EL (cell line): ENCODE measurements at places on chromosomes 12 and 14.

DNA sequence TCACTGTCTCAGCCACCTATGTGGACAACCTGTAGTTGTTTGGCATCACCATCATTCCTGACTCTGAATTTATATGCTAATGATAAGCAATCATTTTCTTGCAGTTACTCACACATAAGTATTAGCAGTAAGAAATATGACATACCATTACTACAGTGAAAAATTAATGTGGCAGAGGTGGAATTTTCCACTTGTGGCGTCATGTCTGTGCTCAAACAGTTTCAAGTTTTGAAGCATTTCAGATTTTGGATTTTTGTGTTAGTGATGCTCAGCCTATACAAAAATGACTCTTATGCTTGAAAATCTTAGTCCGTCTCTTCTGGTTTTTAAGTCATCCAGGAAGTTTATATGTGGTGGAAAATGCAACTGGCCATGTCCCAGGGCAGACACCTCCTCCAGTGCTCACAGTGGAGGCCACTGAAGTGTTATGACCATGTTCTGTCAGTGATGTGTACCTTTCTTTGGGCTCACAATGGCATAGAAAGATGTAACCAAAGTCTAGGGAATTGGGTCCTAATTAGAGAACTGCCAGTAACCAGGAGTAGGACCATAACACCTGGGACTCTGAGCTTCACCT is 220.6 kb downstream of the SYT1 start:
- DNase-seq, result no peak

GRCh38 chr14:31745741-31746140 is 184.5 kb downstream of the NUBPL start:
- no peak for DNase-seq

GRCh38 chr12:3389986-3390385 is 101.0 kb upstream of the PRMT8 start:
- DNase-seq, result no peak

DNA sequence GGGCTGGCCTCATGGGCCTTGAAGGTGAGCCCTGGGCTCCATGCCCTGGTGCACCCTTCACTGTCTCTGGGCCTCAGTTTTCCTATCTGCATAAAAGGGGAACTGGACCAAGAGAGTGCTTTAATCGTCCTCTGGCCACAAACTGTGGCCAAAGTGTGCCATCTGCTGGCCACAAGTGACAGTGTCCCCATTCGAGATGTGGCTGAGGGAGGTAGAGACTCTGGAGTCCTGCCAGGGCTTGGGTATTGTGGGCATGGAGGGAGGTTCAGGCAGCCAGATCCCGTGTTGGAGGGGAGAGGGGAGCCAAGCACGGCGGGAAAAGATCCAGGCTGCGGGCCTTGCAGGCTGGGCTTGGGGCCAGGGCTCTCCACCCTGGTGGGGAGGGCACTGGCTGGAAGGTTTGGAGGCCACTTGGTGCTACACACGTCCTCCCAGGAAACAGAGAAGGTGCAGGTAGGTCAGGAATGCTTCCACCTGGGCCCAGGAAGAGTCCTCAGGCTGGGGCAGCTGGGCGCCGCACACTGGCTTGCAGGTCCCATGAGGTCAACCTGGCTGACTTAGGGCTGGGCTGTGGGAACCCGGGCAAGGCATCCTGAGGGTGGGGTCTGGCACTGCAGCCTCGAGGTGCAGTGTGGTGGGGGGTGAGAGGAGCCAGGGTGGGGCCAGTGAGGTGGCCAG is 7.3 kb upstream of the KIF26A start:
- peak; percentile 16 for DNase-seq

- DNase-seq, result no peak
Measured at GRCh38 chr14:44963044-44963528, 1.1 kb downstream of the TOGARAM1 start.

- DNase-seq, result no peak
Measured at GRCh38 chr12:112446008-112446725, 27.4 kb downstream of the PTPN11 start.

DNA sequence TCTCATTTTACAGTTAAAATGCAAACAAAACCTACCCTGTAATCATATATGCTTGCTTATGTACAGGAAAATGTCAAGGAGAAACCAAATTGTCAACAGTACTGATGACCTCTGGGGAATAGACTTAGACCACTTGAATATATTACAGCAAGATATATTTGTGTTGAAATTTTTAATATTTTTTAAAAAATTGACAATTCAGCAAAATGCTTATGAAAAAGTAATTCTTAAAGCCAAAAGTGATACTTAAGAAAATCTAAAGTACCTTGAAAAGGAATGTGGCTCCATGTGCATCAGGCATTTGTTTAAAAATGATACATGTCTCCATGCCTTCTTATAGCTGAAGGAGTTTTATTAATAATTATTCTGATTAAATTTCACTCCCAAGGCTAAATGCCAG is 49.2 kb downstream of the PTPN21 start:
- no peak for DNase-seq

- DNase-seq, result no peak
Measured at GRCh38 chr12:18824287-18824686, 86.4 kb downstream of the CAPZA3 start.

GRCh38 chr12:126163984-126164383 is 1098.7 kb downstream of the AACS start:
- DNase-seq, result no peak

- DNase-seq, result peak; percentile 32
Measured at GRCh38 chr14:55416866-55417265, 5.2 kb upstream of the ATG14 start.

DNA sequence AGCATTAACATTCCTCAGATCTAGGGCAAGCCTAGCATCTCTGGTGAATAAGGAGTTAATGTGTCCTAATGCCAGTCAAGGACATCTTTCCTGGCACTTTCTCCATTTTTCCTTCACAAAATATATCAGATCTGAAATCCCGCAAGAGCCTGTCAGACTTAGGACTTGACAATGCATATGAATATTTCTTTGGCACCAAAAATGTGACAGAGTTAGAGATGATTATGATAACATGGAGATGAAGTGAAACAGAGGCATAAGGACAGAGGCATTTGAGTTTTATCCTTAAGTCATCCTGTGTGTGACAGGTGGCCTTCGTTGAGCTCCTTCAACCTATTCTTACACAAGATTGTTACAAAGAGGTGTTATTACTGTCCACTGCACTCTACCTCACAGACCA is 388.0 kb downstream of the EMP1 start:
- DNase-seq, result no peak

GRCh38 chr12:62787611-62788010 is 147.3 kb downstream of the PPM1H start:
- DNase-seq, result no peak

DNA sequence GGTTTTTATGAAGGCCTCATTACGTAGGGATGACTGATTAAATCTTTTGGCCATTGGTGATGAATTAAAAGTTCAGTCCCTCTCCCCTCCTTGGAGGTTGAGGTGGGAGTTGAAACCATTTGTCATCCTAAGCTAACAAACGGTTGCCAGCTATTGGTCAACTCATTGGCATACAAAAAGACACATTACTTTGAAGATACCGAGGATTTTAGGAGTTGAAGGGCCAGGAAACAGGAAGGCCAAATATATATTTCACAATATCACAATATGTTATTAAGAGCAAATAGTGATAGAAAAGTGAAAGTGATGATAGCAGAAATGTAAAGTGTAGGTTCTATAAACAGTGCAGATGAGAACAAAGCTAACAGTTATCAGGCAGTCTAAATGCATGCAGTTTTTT is 24.4 kb downstream of the RCOR1 start:
- no peak for DNase-seq

GRCh38 chr12:74689071-74689655 is 151.5 kb downstream of the ATXN7L3B start:
- DNase-seq, result peak; percentile 45

DNA sequence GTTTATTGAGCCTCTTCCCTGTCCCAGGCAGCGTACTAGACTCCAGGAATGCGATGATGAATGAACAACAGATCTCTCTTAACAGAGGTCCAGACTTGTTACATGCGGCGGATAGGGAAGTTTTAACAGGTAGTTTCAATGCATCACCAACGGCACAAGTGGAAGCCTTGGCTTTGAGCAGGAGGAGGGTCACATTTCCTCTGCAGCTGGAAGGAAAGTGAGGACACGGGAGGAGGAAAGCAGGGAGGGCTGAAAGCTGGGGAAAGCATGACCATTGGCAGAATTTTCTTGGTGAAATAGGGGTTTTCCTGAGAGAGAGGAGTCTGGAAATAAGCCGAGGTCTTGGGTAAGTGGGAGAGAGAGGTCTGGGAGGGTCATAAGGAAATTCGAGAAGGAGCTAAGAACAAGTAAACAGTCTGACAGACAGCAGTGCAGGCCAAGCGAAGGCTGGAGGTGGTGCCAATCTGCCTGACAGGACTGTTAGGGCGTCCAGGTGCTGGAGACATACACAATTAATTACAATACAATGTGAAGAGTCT is 15.4 kb downstream of the BHLHE41 start:
- no peak for DNase-seq

GRCh38 chr14:65517635-65518542 is 105.4 kb downstream of the FUT8 start:
- no peak for DNase-seq

DNA sequence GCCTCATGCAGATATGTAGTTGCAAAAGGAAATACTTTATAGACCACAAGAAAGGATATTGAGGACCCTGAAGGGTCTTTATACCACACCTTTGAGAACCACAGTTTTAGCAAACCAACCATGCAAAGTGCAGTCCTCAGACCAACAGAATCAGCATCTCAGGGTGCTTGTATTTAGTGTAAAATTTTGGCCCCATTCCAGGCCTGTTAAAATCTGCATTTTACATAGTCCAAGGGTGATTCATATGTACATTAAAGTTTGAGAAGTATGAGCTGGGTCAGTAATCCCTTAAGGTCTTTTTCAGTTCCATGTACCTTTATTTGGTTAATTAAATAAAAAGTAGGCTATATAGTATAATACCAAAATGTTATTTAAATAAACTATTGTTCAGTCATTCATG is 91.2 kb downstream of the WNK1 start:
- DNase-seq, result peak; percentile 72

DNA sequence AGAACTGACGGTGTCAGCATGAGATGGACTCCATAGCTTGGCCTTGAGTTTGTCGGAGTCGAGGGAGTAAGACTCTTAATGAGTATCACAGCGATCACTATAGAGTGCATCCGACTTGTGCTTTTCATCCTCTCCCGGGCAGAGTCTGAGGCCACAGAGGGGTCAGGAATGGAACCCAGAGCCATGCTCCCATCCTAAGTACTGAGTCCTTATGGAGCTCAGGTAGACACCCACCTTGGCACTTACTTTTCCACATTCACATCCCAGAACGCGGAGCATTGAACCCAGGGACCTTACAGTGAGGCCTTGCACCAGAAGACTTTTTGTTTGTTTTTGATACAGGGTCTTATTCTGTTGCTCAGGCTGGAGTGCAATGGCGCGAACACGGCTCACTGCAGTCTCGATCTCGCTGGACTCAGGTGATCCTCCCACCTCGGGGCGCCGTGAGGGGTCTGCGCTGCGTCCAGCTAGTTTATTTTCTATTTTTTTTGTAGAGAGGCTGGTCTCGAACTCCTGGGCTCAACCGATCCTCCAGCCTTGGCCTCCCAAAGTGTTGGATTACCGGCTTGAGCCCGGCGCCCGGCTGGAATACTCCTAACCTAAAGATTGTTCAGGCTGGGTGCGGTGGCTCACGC is 719 bp upstream of the SRSF9 start:
- peak; percentile 29 for DNase-seq

GRCh38 chr14:66920196-66920595 is 269.0 kb upstream of the GARIN2 start:
- DNase-seq, result peak; percentile 58

- no peak for DNase-seq
Measured at GRCh38 chr14:45491914-45492313, 238.9 kb upstream of the MIS18BP1 start.

DNA sequence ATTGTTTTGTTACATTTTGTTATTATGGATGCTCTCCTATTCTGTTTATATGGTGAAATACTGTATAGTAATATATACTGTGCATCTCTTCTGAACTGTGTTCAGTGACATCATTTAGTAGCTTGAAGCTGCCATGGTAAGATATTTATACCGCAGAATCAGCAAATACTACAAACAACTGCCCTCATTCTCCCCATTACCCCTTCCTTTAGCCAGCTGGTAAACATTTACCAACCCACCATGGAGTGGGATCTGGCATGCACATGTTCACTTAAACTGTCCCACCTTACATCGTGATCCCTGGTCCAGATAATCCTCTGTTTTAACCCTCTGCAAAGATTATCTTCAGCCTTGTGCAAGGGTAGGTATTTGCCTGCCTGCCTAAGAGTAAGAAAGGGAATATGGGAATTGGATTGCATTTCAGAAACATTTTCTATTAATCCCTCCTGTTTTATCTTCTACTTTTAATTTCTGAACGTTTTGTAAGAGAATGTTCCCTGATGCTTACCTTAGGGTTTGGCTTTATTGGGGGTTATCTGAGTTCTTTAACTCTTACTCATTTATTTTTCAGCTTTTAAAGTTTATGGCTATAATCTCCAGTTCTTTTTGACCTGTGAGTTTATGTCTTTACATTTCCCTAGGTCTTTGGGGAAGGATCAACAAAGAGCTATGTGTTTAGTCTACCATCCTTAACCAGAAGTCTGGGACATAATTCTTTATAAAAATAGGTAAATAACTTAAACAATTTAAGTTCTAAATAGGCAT is 46.5 kb downstream of the FBXO34 start:
- DNase-seq, result no peak

DNA sequence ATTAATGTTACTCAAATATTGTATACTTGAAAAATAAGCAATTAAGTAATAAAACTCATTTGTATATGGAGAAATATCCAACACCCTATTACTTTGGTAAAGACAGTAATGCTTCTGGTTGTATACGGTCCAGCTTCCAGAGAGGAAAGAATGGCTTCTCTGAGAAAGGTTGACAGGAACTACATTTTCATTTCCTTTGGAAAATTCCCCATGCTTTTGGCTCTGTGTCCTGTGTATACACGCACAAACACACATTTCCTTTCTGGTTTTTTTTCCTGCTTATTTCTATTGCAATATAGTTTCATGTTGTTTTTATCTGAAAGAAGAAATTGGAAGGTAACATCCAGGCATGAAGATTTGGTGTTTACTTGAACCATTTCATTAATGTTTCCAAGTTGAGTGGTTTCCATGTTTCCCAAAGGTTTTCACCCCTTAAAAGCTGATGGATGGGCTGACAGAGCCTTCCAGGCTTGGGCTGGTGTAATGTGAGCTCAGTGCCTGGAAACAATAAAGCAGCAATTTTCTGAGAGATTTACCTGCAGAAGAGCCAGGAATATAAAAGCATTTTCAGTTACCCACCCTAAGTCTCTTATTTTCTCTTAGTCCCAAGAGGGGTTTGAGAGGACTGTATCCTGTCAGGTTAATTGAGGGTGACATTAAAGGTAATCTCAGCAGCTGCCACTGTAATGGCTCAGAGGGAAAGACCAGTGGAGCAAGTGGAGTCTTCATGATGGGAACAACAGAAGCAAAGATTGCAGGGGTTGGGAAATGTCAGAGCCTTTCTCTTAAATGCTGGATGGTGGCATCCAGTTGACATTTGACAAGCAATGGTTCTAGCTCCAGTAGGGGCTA is 33.4 kb upstream of the TMTC1 start:
- DNase-seq, result no peak

- DNase-seq, result no peak
Measured at GRCh38 chr12:105469211-105469610, 138.7 kb downstream of the C12orf75 start.

- DNase-seq, result no peak
Measured at GRCh38 chr12:29582146-29582545, 84.7 kb upstream of the OVCH1 start.
